ENCODE measurements at places on chromosomes 6 and 20. TPM values are rescaled to one million over a fixed set of nuclear protein-coding genes. Genes with fewer than 3 reads are reported as not detected.

Gene GPX5
- total RNA-seq = not detected

DNA sequence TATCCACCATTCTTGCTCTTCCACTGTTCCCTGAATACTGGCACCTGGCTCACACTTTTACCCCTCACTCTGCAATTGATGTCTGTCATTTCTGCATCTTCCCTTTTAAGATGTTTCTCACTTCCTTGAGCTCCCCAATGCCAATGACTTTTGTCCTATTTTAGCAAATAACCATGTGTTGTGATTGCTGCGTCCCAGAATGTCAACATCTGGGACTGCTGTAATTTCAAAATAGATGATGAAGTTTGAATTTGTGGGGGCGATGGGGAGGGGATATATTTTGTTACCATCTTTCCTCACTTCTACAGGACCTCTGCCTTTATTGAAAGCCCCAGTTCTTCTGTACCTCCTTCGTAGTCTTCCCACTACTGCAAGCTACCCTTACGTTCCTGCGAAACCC lies 40.0 kb upstream of the ADGRF5 start:
- peaks cover 5% of the 10 kb centered on the region for H3K27me3 ChIP-seq
- no peaks in the 10 kb centered on the region for H3K36me3 ChIP-seq
- H3K4me3 ChIP-seq = no peak overlapping the region
- no peak overlapping the region for H3K27ac ChIP-seq
- DNase-seq = no peak
- H3K4me1 ChIP-seq = no peaks in the 10 kb centered on the region

- H3K36me3 ChIP-seq = no peaks in the 10 kb centered on the region
- peaks cover 14% of the 10 kb centered on the region for H3K4me1 ChIP-seq
- H3K27me3 ChIP-seq = peaks cover 2% of the 10 kb centered on the region
- DNase-seq = no peak
- H3K4me3 ChIP-seq = no peak overlapping the region
- no peak overlapping the region for H3K27ac ChIP-seq
Measured at GRCh38 chr20:43586641-43587040, 4.1 kb upstream of the IFT52 start.

DNA sequence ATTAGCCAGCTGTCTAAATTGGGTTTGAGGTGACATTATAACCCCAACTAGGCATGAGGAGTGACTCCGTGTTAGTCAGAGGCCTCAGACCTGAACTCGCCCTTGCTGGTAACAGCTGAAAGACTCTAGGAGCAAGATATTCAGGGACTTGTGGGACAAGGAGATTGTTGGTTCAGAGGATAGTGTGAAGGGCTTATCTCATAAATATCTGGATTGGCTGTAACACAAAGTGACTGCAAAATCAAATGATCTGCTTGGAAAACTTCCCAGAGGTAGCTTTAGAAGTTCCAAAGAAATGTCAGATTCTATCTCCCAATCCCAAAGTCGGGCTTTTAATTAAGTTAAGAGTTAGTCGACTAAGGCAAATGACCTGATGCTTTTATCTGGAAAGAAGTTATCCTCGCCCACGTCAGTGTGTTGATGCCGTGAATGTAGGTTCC lies 72.4 kb downstream of the TULP4 start:
- H3K27me3 ChIP-seq = no peaks in the 10 kb centered on the region
- DNase-seq = no peak
- no peaks in the 10 kb centered on the region for H3K36me3 ChIP-seq

DNA sequence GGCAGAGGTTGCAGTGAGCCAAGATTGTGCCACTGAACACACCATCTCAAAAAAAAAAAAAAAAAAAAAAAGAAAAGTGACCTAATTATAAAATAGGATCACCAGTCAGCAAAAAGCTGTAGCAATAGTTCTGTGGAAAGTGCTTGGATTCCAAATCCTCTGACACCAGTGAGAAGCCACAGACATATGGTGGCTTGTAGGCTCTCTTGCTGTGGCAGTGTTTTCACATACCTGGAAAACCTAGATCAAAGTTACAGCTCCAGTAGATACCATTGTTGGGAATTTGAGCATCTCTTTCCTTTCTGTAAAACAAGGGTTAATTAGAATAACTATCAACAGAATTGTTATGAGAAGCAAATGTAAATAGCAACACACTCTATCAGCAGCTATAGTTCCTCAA lies 4.1 kb downstream of the CCDC170 start:
- H3K27ac ChIP-seq = no peak overlapping the region
- H3K4me1 ChIP-seq = peaks cover 16% of the 10 kb centered on the region
- no peak for DNase-seq
- no peak overlapping the region for H3K4me3 ChIP-seq

- H3K27ac ChIP-seq = no peak overlapping the region
- H3K36me3 ChIP-seq = peaks cover 10% of the 10 kb centered on the region
- DNase-seq = no peak
- peaks cover 14% of the 10 kb centered on the region for H3K4me1 ChIP-seq
- no peak overlapping the region for H3K4me3 ChIP-seq
Measured at GRCh38 chr20:187733-188132, 1.8 kb downstream of the DEFB128 start.
